ENCODE measurements at places on chromosomes 5 and 9.

DNA sequence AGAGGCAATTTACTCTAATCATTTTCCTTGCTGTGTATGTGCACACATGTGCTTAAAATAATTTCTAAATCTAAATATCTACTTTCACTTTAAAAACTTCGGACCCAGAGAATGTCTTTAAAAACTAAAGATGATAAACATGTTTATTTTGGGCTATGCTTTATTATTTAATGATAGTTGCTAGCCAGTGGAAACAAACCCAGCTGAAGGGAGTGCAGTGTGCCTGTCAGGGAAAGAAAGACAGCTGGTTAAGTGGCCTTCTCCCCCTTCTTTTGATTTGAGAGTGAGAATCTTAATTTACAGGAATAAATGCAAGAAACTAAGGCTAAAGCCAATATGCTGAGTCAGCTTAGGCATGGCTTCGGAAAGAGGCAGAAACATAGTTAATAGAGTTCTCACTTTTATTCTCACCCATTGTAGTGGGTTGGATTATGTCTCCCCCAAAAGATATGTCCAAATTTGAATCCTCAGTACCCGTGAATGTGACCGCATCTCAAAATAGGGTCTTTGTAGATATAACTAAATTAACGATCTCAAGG, 111.4 kb downstream of the DCP2 start:
- no peak for DNase-seq

DNA sequence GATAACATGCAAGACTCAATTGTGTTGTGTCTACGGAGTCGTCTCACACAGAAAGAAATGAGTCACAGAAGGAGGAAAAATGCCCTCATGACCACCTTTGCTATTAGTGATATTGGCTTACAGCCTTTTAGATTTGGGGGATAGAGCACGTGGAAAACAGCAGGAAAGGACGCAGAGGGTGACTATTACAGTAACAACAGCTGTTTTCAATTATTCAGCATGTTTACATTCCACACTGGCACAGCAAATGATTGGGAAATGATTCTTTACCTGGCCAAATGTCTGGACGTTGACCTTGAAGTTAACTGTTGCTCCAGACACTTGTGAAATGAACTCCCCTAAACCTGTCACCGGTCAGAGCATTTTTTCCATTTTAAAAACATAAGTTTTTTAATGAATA, 46.8 kb downstream of the APTX start:
- DNase-seq: no peak

GRCh38 chr5:122259995-122260394, 52.0 kb upstream of the SNCAIP start:
- DNase-seq: no peak

DNA sequence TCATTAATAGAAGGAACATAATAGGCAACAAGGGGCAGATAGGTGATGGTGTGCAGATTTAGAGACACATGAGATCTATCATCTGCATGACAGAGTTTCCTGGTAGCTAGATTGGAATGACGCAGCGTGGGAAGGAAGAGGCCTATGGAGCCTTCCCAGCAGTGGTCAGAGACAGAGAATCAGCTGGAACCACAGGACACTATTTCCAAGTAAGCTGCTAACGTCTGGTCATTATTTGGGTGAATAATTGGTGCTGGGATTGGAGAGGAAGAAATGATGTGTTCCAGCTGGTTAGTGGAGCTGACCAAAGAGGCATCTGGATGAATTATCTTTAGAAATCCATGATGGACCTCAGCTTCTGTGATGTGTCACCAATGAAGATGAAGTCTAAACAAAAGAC, 91.2 kb upstream of the PRR16 start:
- no peak for DNase-seq

- DNase-seq: no peak
These were observed 8.9 kb upstream of the AKNA start for GRCh38 chr9:114396558-114397218.

GRCh38 chr5:154092356-154093141, 53.8 kb downstream of the MFAP3 start:
- no peak for DNase-seq

GRCh38 chr5:91007780-91008402, 375.2 kb downstream of the ARRDC3 start:
- DNase-seq: no peak

GRCh38 chr5:53971131-53971530, 339.2 kb downstream of the ARL15 start:
- no peak for DNase-seq

- peak; percentile 47 for DNase-seq
These were observed 757 bp downstream of the CDC26 start for GRCh38 chr9:113274474-113275156.

- no peak for DNase-seq
These were observed 155.8 kb downstream of the DAB2IP start for GRCh38 chr9:121807069-121807822.

GRCh38 chr9:91515074-91515687, 91.5 kb upstream of the NFIL3 start:
- no peak for DNase-seq

DNA sequence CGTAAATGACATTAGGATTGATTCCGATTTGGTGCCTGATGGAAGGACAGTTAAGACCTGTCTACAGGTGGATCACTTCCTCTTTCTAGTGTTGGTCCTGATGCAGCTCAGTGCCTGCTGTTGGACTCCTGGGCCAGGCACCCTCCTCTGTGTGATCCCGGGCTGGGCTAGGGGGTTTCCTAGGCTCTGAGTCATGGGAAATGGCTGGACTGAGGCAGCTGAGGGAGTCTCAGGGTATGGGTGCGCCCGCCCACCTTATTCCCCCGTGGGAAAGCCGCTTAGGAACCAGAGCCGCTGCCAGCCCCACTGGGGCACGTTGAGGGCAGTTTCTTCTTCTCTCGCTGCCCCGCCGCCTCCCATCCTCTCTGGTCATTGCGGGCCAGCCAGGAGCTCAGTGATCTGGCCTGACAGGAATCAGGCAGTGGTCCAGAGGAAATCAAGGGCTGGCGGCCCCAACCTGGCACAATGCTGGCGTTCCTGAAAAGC, 12.9 kb downstream of the TCF7 start:
- no peak for DNase-seq

GRCh38 chr9:73583576-73583975, 431.9 kb downstream of the ANXA1 start:
- DNase-seq: no peak

GRCh38 chr9:89274838-89275237, 36.2 kb upstream of the CKS2 start:
- no peak for DNase-seq

DNA sequence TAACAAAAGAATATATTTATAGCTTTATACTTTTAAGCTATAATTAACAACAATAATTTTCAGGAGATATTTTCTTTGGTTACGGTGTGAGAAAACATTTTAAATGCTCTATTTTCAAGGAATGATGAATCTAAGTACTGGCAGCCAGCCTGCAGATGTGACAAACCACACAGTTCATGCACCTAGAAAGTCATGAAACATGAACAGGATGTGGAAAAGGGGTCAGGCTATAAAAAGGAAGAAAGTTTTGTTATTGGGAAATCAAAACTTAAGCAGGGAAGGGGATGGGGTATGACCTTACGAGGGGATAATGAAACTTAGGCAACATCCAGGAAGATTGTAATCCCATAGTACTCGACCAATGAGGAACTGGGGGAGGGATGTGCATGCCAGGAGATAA, 508.7 kb upstream of the GRAMD2B start:
- DNase-seq: no peak

- no peak for DNase-seq
These were observed 25.8 kb upstream of the HMCN2 start for GRCh38 chr9:130239741-130240241.

DNA sequence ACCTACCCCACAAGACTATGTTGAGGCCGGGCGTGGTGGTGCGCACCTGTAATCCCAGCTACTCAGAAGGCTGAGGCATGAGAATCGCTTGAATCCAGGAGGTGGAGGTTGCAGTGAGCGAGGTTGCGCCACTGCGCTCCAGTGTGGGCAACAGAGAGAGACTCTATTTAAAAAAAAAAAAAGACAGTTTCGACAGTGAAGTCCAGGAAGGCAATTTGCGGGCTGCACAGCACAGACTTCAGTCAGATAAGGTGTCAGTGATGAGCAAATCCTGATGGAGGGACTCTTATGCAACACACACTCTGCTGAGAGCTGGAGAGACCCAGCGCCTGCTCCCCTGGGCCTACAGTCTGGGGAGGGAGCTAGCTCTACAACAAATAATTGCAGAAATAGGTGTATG, 14.2 kb downstream of the CCNJL start:
- DNase-seq: no peak

DNA sequence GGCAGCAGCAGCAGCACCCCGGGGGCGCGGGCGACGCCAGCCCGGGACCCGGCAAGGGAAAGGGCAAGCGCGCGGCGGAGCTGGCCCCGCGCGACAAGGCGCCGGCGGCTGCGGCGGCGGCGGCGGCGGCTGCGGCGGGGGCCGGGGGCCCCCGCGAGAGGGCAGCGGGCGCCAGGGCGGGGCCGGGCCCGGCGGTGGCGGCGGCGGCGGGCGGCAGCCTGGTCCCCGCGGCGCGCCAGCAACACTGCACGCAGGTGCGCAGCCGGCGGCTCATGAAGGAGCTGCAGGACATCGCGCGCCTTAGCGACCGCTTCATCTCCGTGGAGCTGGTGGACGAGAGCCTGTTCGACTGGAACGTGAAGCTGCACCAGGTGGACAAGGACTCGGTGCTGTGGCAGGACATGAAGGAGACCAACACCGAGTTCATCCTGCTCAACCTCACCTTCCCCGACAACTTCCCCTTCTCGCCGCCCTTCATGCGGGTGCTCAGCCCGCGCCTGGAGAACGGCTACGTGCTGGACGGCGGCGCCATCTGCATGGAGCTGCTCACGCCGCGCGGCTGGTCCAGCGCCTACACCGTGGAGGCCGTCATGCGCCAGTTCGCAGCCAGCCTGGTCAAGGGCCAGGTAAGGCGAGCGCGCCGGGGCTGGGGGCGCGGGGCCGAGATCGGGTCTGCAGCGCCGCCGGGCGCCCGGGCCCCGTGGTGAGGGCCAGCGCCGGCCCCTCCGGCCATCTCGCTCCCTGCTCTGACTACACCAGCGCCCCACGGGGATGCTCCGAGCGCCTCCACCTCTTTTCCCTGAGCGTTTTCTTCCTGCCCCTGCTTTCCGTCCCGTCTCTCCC, at the start of gene UBE2QL1:
UBE2QL1 (plus strand) TSS at position 238 of the 843 bp plus-strand sequence; CDS start at position 273, 35 bp downstream.
- no peak for DNase-seq

DNA sequence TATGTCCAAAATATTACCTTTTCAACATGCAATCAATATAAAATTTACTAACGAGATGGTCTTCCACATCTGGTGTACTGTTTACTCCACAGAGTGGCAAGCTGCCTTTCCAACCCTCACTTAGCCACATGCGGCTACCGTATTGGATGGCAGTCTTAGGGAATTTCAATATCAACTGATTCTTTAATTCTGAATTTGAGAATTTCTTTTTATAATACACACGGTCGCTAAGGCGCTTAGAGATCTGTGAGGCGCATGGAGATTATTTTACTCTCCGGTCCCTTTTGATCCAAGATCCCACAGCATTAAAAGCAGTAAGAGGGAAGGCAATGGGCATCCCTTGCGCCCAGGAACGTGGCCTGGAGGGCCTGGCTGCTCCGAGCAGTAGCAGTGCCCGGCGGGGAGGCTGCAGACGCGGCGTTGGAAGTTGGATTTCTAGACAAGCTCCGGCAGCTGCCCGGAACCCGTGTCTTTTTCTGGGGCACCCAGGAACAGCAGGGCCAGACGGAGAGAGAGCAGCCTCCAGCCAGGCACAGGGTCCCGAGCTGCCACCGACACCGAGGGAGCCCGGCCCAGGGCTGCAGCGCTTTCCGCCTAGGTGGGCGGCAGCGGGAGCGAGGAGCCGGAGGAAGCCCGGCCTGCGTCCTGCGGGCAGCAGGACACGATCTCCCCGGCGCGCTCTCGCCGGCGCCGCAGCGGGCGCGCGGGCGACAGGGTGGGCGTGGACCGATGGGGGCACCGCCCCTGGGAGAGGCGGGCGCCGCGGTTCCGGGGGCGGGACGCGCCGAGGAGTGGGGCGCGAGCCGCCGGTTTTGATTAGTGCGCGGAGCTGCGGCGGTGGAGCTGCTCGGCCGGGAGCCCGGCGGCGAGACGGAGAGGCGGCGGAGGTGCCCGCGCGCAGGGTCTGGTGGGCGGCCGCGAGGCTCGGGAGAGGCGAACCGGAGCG, at the start of gene UGCG:
UGCG (plus strand) TSS at position 819 of the 946 bp plus-strand sequence. CDS start 402 bp downstream, outside the sequence.
- DNase-seq: peak; percentile 85

GRCh38 chr9:76692458-76693129, 71.6 kb upstream of the PCA3 start:
- no peak for DNase-seq

- DNase-seq: no peak
These were observed 26.5 kb upstream of the DOCK2 start for GRCh38 chr5:169610606-169611005.

GRCh38 chr9:134515026-134515821, 126.4 kb upstream of the COL5A1 start:
- no peak for DNase-seq

- DNase-seq: no peak
These were observed 135.1 kb downstream of the SIL1 start for GRCh38 chr5:139062910-139063663.

GRCh38 chr5:17090839-17091238, 126.6 kb upstream of the BASP1 start:
- DNase-seq: no peak

DNA sequence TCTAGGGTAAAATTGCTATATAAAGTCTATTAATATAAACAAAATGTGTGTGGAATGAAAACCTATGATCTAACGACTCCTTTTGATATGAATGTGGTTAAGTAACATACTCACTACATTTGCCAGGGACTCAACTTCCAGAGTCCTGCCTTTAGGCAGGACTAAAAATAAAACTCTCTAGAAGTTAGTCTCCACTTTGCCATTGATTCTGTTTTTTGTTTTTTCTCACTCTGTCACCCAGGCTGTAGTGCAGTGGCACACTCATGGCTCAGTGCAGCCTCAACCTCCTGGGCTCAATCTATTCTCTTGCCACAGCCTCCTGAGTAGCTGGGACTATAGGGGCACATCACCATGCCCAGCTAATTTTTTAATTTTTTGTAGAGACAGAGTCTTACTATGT, 30.0 kb downstream of the ZCCHC10 start:
- no peak for DNase-seq

DNA sequence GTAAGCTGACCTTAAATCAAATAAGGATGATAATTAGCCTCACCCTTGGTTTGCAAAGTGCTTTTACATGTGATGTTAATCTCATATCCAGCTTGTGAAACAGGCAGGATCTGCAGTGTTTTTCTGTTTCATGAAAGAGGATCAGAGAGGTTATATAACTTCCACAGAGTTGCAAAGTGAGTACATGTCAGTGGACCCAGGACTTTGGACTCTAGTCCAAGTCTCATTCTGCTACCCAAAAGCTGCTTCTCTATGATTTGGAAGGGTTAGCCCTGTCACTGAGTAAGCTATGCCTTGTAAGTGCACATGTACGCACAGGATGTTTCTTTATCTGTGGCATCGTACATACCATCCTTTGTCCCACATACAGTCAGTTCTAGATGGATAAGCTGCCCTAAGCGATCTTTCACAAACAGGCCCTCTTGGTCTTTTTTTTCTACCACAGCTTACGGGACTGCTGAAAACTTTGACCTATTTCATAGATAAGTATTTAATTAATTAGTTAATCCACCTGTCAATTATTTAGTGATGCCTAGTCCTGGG, 322.9 kb downstream of the TMEM38B start:
- DNase-seq: no peak

- no peak for DNase-seq
These were observed 44.1 kb upstream of the CLINT1 start for GRCh38 chr5:157903117-157903450.
